ENCODE measurements at places on chromosomes 1 and 21.

- DNase-seq: no peak
Observed at GRCh38 chr1:224939844-224940425, 10.5 kb downstream of the DNAH14 start.

- DNase-seq: no peak
Observed at GRCh38 chr1:6948861-6949260, 163.6 kb downstream of the CAMTA1 start.

DNA sequence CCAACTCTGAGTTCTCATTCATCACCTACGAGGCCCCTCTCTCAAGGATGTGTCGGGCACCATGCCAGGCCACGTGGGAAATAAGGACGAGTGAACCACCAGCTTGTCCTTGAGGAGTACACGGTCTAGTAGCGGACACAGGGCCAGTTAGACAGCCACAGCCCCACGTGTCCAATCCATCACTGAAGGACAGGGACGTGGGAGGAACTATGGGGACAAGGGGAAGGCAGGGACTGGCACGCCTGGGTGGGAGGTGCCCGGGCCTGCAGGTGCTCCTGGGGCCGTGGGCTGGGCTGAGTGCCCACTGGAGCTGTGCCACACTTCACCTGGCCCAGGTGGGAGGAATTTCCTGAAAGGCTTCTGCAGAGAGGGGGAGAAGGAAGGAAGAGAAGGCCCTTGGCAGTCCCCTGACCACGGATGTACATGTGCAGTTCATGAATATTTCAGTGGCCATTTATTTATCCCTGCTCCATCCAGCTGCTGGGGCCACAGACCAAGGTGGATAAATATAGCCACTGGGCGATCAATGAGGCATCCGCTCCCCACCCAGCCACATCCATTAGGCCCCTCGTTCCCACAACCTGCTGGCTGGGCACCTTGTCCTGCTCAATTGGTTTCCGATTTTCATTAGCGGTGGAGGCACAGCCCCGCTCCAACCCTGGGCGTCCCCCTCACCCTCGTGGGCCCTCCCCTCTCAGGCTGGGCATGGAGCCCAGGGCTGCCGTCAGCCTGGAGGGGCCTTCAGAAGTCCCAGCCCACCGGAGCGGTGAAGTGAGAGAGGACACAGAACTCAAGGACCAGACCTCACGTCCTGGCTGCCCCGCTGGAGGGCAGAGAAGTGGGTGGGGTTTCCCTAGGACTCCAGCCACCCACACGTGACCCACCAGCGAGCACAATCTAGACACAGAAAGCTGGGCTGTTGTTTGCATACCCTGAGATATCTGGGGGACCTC is 59.5 kb downstream of the CASZ1 start:
- DNase-seq: no peak

DNA sequence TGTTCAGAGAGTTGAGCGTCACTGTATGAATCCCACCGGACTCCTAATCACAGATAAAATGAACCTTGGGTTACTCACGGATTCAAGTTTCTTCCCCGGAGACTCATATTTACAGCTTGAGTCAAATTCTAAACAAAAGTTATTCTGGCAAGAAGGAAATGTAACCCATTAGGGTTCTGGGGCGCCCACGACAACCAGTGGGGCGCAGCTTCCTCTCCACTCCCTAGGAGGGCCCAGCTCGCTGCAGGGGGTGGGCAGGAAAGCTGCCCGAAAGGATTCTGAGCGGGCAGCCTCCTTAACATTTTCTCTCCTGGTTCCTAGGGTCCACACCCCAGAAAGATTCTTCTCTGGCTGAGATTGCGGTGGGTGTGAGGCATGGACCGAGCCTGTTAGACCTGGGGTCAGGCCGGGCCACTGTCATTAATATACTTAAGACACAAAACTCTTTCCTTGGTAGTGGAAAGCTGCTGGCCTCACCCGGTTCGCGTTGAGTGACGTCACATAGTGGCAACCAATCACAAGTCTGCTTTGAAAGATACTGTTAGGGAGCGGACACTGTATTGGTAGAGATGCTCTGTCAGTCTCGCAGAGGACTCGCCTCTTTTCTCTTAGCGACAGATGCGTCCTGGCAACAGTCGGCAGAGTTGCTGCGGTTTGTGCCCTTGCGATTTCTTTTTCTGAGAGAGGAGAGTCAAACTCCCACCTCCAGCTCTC is 13.6 kb upstream of the MCOLN3 start:
- peak; percentile 98 for DNase-seq

DNA sequence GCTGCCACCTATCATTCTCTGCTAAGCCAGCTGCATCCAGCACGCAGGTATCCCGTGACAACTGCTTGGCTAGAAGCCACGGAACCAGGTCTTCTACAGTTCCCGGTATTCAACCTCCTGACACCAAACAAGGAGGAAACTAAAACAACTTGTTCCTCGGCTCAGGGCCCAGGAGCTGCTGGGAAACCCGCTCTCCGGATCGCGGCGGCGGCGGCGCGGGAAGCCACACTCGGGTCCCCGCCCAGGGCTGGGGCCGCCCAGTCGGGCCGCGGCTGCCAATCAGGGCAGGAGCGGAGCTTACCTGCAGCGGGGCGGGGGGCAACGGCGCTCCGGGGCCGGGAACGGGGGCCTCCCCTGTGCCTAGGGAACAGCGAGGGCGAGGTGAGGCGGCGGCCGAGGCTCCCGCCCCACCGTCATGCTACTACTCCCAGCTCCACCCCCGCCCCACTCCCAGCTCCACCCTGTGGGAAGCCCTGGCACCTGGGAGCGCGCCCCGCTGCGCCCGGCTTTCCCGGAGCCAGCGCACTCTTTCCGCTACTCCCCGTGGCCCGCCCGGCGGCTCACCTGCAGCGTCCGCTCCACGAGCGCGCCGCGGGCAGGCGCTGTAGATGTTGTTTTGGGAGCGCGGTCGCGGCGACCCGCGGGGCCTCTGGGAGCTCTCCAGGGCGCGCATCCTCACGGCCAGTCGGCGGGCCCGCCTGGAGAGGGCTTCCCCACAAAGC is 12.1 kb downstream of the IL24 start:
- DNase-seq: no peak

DNA sequence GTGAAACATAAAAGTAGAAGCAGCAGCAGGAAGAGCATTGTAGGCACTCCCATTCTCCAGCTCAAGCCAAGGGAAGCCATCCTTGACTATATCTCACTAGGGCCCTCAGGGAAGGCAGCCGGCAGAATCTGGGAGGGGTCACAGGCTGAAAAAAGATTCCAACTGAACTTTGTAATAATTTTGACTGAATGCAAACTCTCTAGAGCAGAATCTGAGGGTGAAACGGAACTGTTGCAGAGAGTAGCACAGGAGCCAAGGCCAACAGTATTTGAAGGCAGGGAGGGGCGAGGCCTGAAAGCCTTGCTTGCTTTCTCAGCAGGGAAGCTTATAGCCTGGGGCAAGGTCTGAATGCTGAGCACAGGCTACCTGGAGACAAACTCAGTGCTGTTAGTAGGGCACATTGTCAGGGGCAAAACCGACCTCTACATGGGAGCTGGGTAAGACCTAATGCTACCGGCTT is 180.6 kb downstream of the COL24A1 start:
- no peak for DNase-seq

GRCh38 chr1:171256940-171257606 is 8.8 kb downstream of the FMO1 start:
- DNase-seq: peak; percentile 65

GRCh38 chr1:198106011-198106410 is 50.8 kb upstream of the NEK7 start:
- DNase-seq: no peak

- DNase-seq: peak; percentile 5
Observed at GRCh38 chr1:86068841-86069756, 87.5 kb downstream of the COL24A1 start.

- no peak for DNase-seq
Observed at GRCh38 chr1:69510026-69510425, 57.7 kb upstream of the LRRC7 start.

- DNase-seq: no peak
Observed at GRCh38 chr1:3466366-3467075, 12.1 kb downstream of the ARHGEF16 start.

- no peak for DNase-seq
Observed at GRCh38 chr1:218701131-218701530, 356.0 kb downstream of the TGFB2 start.

DNA sequence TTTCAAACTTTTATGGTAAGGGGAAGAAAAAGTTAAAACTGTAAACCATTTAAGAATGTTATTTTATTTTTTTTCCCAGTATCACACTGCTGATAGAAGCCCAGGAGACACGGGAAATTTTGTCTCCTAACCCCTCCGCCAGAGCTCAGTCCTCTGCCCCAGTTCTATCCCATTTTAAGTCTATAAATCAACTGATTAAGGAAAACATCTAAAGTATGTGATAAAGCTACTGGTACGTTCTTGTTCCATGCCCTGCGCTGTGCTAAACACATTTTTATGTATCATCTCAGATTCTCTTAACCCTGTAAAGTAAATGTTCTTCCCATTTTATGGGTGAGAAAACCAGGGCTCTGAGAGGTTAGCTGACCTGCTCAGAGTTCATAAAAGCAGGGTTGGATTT is 34.7 kb downstream of the NIPAL3 start:
- no peak for DNase-seq

GRCh38 chr1:109306832-109307273 is at the start of gene MYBPHL:
Gene MYBPHL, minus strand, starts transcription at chr1:109307011. Its CDS starts 20 bp downstream, at chr1:109306991.
- no peak for DNase-seq

DNA sequence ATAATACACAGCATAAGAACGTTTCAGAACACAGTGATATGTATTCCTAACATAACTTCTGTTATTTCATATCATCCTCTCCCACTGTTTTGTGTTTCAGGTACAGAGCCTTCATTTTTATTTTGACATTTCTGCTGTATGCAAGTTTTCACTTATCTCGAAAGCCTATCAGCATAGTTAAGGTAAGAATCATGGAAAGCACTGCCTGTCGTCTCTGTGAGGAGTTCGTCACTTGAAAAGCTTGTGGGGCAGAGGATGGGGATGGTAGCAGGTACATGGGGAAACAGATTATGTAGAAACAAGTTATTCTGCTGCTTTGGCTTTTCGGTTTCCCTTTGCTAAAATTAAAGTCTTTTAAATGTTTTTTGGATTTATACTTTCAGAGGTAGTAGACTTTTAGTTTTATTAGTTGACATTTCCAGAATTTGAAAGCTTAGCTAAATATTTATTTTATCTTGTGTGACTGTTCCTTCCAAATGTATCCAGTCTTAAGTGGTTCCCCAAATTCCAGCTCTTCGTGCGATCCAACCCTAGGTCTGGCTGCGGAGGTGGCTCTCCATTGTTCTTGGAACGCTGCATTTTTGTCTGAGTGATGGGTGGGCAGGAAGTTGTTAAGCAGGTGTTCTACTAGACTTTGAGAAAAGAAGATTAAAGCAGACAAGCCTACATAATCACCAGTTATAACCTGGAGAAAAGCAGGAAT is 12.2 kb downstream of the SLC37A1 start:
- DNase-seq: no peak

DNA sequence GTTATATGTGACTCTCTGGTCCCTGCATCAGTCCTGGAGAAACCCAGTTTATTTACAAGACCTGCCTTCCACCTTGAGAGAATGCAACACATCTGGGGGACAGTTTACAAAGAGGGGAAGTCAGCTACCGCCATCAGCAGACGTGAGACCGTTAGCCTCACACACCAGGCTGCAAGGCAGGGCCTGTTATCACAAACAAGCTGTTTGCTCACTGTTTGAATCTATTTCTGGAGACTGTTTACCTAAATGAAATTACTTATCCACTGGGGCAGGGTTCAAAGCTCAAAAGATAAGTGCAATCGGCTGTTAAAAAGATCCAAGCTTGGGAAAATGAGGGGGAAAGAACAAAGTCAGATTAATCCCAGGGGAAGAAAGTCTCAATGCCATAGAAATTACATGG is 134.4 kb downstream of the ZNF281 start:
- no peak for DNase-seq

DNA sequence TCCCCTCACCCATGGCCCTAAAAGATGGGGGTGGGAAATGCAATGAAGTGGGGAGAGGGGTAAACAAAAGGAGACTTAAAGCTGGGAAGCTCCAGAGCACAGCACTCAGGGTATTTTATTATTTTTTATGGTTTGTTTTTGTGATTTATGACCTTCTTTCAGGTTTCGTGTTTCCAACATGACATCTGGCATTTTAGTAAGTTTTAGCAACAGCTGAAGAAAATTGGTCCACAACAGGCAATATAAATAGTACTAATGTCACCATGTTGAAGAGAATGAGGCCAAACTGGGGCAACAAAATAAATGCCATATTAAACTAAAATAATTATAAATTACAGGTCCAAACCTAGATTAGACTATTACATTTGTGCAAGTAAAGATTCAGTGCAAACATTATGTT is 56.3 kb downstream of the TBX15 start:
- no peak for DNase-seq

DNA sequence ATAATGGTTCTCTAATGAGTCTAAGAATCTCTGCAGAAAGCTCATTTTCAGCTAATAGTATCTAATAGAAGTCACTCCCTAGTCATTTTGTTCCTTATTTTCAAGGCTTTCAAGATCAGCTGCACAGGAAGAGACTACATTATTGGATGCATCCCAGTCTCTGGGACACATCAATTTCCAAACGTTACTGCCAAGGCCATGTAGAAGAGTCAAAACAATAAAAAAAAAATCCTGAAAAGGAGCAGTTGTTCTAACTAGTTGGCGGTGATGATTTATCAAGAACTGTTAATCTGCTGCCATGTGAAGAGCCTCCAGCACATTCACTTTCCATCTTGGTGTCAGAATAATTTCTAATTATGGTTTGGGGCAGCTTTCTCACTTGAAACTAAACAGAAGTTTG is 5.7 kb downstream of the DDAH1 start:
- DNase-seq: no peak

DNA sequence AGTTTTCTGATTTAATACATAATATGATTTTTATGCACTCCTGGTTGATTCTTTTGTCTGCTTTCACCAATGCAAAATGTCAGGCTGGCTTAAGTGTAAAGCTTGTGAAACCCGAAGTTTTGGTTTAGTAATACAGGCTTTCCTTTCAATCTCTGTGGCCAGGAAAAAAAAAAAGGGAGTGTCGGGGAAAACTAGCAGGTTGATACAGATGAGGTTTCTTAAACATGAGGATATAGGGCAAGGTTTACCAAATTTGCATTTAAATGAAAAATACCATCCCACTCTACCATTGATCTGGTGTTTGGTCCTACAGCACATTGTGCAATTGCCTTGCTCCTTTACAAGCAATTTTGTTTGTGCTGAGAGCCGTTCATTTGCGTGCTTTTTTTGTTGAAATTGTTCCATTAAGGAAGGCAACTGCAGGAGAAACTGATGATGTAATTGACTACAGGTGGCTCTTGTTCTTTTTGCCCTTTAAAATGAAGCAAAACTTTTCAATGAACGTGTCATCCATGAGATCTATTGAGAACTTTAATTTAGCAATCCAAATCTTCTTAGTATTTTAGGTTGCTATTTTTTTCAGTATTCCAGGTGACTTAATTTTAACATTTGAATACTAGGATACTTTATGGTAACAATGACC is 22.7 kb downstream of the CLIC6 start:
- no peak for DNase-seq

DNA sequence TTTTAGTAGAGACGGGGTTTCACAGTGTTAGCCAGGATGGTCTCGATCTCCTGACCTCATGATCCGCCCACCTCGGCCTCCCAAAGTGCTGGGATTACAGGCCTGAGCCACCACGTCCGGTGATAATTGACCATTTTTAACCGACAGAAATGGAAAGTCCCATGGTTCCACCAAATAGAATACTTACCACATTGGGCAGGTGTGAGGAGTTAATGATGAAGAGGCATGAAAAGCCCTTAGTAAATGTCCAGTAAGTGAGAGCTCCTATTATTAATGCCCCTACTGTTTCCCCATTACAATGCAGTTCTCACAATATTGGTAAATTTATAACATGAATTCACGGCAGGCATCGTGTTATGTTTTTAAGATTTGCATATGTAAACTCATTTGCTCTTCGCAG is 8.1 kb upstream of the GCLM start:
- no peak for DNase-seq
